Bronchial smooth muscle cell (primary cell): ENCODE measurements at places on chromosomes 3 and 15. TPM values are rescaled to one million over a fixed set of nuclear protein-coding genes. Genes with fewer than 3 reads are reported as not detected.

Gene KLHL25
- 1.5 and 1.6 TPM in 2 replicates for total RNA-seq

Gene GRK7
- total RNA-seq: not detected in 2 replicates

Gene RBPMS2
- total RNA-seq: 0.09 TPM in 1 of 2 replicates, not detected in the other

Gene SETD5
- 29.2 and 36.8 TPM in 2 replicates for total RNA-seq

Gene SENP2
- 30.4 and 51.8 TPM in 2 replicates for total RNA-seq
